ENCODE measurements at places on chromosomes 2 and 18. TPM values are rescaled to one million over a fixed set of nuclear protein-coding genes. Genes with fewer than 3 reads are reported as not detected.

ACKR3 gene
- 0.86 TPM for total RNA-seq

- H3K4me3 ChIP-seq, result no peak overlapping the region
- H3K4me1 ChIP-seq, result peaks cover 29% of the 10 kb centered on the region
- no peaks in the 10 kb centered on the region for H3K27me3 ChIP-seq
- no peak overlapping the region for H3K27ac ChIP-seq
- no peaks in the 10 kb centered on the region for H3K36me3 ChIP-seq
Observed at GRCh38 chr2:47536696-47537095, 133.7 kb downstream of the MSH2 start.

HS1BP3 gene
- 17.8 TPM for total RNA-seq

DNA sequence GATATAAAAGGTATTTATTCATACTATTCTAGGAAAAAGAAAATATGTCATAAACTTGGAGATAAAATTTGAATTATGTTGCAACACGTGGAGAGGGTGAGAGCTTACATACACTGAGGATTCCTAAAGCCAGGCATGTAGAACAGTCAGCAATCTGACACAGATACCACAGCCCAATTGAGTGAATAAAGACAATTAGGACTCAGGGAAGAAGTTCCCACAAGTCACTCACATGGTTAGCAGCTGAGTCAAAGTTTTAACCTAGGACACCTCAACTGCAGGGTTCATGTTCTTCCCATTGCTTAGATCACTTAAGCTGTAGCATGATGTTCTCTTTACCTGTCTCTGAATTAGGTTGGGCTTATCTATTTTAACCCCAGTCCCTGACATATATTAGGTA, 189.5 kb downstream of the CMPK2 start:
- no peaks in the 10 kb centered on the region for H3K4me1 ChIP-seq
- no peak overlapping the region for H3K27ac ChIP-seq
- no peak overlapping the region for H3K4me3 ChIP-seq
- H3K36me3 ChIP-seq, result no peaks in the 10 kb centered on the region
- DNase-seq, result no peak
- H3K27me3 ChIP-seq, result 0 out of 2 replicates have a peak, but pooled peaks cover 15% of the 10 kb centered on the region

DSEL gene
- total RNA-seq, result 19.0 TPM

CYBRD1 gene
- 1.7 TPM for total RNA-seq

GRCh38 chr2:113341191-113341869, 62.6 kb upstream of the PAX8 start:
- H3K4me1 ChIP-seq, result peaks cover 14% of the 10 kb centered on the region
- H3K36me3 ChIP-seq, result peaks cover 4% of the 10 kb centered on the region
- DNase-seq, result no peak
- H3K27me3 ChIP-seq, result no peaks in the 10 kb centered on the region

SRD5A2 gene
- 0.07 TPM for total RNA-seq

DNA sequence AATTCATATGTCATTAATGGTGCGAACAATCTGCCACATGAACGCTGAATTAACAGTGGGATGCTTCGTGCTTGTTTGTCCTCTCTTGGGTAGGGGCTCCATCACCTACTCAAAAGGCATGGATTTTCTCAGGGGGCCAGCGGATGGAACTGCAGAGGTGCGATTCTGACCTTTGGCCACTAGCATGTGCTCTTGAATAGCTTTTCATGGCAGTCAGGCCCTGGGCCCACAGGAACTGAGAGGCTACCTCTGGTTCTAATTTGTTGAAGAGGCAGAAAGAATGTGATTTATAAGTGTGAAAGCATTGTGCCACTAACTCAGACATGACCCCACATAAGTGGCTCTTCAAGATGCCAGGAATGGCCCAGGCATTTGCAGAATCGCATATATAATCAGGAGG, 283.2 kb downstream of the INSIG2 start:
- no peak overlapping the region for H3K27ac ChIP-seq
- H3K36me3 ChIP-seq, result no peaks in the 10 kb centered on the region
- H3K4me1 ChIP-seq, result peaks cover 19% of the 10 kb centered on the region
- H3K27me3 ChIP-seq, result no peaks in the 10 kb centered on the region
- no peak overlapping the region for H3K4me3 ChIP-seq

TXNDC2 gene
- total RNA-seq, result 0.87 TPM

GRCh38 chr18:21672521-21673267, 31.9 kb downstream of the ABHD3 start:
- H3K27ac ChIP-seq, result peak overlapping the region; percentile 89
- DNase-seq, result peak; percentile 87
- peaks cover 60% of the 10 kb centered on the region for H3K4me1 ChIP-seq
- H3K36me3 ChIP-seq, result no peaks in the 10 kb centered on the region
- no peaks in the 10 kb centered on the region for H3K27me3 ChIP-seq

DNA sequence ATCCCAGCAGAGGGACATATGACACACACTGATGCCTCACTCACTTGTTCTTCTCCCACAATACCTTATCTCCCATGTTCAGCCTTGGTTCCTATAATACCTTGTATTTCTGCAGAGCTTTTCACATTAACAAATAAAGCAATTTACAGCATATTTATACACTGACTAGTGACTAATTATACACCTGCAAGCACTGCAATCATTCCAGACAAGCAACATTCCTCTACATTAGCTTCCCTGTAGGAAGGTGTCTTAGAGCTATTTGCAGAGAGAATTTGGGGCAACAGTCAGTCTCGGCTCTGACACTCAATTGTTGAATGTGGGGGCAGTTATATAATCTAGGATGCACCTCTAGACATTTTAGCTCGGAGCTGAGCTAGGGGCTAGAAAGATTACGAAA, 9.5 kb upstream of the INSIG2 start:
- H3K27me3 ChIP-seq, result no peaks in the 10 kb centered on the region
- no peak overlapping the region for H3K27ac ChIP-seq
- H3K4me1 ChIP-seq, result peaks cover 6% of the 10 kb centered on the region
- no peak overlapping the region for H3K4me3 ChIP-seq
- DNase-seq, result peak; percentile 12

DNA sequence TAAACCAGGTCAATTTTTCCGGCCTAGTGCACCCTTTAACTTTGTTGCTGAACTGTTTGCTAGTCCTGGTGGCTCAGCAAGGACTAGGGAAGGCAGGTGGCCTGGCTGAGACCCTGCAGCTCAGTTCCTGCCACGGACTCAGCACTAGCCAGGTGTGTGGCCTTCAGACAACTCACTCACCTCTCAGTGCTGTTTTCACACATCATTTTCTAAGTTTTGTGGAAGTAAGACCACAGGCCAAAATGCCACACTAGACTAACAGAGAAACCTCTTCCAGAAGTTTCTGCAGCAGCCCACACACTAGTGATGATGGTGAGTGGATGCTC, 65.9 kb upstream of the SLC1A4 start:
- no peak overlapping the region for H3K27ac ChIP-seq
- no peaks in the 10 kb centered on the region for H3K4me1 ChIP-seq
- no peaks in the 10 kb centered on the region for H3K36me3 ChIP-seq
- DNase-seq, result no peak

DNA sequence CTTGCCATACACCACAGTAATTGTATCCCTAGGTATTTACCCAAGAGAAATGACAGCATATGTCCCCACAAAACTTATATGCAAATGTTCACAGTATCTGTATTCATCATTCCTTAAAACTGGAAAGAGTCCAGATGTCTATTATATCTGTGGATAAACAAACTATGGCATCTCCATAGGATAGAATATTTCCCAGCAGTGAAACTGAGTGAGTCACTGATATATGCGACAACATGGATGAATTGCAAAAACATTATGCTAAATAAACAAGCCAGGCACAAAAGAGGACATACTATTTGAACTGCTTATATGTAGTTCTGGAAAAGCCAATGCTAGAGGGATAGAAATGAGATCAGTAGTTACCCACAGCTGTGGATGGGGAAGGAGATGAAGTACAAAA, 359.4 kb upstream of the DSEL start:
- peak; percentile 77 for DNase-seq
- no peak overlapping the region for H3K4me3 ChIP-seq
- H3K36me3 ChIP-seq, result no peaks in the 10 kb centered on the region
- H3K27me3 ChIP-seq, result no peaks in the 10 kb centered on the region
- H3K4me1 ChIP-seq, result peaks cover 13% of the 10 kb centered on the region

Measured in PC-3 (cell line).